ENCODE measurements at places on chromosomes 5 and 9.

- DNase-seq = no peak
Observed at GRCh38 chr5:111820072-111820471, 63.1 kb upstream of the NREP start.

GRCh38 chr9:136327304-136327974 lies at the start of gene GPSM1:
Gene GPSM1 (plus strand): TSS chr9:136327539. CDS start chr9:136327696, 157 bp downstream.
- DNase-seq = no peak

GRCh38 chr5:34692786-34693185 lies 36.7 kb downstream of the RAI14 start:
- no peak for DNase-seq

DNA sequence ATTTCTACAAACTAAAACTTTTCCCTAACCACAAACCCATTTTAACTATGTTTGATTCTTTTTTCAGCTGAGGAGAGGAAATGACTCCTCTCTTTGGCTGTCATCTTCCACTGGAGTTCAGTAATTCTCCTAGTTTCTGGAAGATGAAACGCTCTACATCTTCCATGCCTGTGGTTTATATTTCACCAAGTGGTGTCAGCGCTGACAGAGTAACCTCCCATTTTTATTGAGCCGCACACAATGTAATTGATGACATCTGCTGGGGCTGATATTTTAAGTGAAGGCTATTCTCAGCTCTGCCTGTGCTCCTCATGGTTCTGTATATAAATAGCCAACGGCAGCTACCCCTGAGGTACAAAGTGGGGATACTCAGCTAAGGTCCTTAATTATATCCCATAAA lies 234.6 kb downstream of the SPOCK1 start:
- no peak for DNase-seq

DNA sequence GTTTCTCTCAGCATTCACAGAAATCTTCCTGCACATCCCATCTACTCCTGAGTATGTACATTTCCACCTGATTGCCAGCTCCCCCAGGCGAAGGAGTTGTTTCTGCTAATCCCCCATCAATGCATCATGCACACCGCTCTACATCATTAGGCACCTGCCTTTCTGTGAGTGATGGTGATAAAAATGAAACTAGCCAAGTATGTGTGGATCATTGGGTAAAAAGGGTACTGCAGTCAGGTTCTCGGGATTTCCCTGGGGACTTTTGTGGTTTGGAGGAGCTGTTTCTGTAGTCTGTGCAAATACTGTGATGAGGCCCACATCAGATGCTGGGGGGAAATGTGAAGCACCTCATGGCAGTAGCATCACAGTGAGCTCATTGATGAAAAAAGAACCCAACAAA lies 30.4 kb downstream of the CAMK4 start:
- DNase-seq = no peak

- DNase-seq = no peak
Observed at GRCh38 chr5:127649018-127649439, at the start of gene CTXN3. Gene CTXN3 (plus strand): TSS chr5:127649082. CDS start chr5:127657522, 8,440 bp downstream.

GRCh38 chr5:14414656-14415023 lies 167.0 kb upstream of the OTULINL start:
- DNase-seq = no peak

GRCh38 chr5:150600616-150601490 lies 39.6 kb upstream of the SYNPO start:
- no peak for DNase-seq
